Activated CD4-positive, alpha-beta T cell treated with anti-CD3 and anti-CD28 coated beads for 1 hour (primary cell): ENCODE measurements at places on chromosomes 4 and X.

GRCh38 chrX:17735406-17735805 lies 1.9 kb upstream of the SCML1 start:
- no peak for DNase-seq

GRCh38 chr4:159178979-159179969 lies 76.4 kb downstream of the RAPGEF2 start:
- no peak for DNase-seq

GRCh38 chr4:38040619-38041018 lies 80.4 kb downstream of the PTTG2 start:
- no peak for DNase-seq

DNA sequence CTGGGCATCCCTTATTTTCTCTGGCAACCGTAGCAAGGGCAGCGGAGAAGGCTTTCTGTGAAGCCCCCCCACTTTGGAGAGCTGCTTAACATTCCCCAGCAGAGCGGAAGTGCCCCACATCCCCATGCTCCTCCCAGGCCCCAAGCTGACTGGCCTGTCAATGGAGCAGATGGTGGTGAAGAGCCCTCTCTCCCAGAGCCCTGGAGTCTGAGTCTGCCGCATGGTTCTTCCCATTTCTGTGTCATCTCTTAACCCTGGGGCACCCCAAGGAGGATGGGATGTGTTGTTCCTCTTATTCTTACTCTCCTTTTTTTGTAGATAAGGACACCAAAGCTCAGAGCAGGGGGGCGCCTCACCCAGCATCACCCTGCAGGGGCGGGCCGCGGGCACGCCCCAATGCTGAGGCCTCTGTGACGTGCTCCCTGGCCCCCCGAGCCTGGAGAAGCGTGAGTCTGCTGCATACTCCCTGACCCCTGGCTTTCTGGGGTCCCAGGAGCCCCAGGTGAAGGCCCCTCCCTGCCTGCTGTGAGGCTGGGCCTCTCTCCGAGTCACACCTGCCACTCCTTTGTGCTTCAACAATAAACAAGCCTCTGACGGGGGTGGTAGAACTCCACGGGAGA lies 35.9 kb downstream of the ADRA2C start:
- DNase-seq, result no peak

GRCh38 chrX:40108162-40108958 lies 10.6 kb upstream of the BCOR start:
- no peak for DNase-seq

DNA sequence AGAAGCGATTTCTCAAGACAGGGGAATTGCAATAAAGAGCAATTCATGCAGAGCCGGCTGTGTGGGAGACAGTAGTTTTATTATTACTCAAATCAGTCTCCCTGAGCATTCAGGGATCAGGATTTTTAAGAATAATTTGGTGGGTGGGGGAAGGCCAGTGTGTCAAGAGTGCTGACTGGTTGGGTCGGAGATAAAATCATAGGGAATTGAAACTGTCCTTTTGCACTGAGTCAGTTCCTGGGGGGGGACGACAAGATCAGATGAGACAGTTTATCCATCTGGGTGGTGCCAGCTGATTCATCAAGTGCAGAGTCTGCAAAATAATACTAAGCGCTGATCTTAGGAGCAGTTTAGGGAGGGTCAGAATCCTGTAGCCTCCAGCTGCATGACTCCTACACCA lies 502.4 kb downstream of the NLGN4X start:
- no peak for DNase-seq

DNA sequence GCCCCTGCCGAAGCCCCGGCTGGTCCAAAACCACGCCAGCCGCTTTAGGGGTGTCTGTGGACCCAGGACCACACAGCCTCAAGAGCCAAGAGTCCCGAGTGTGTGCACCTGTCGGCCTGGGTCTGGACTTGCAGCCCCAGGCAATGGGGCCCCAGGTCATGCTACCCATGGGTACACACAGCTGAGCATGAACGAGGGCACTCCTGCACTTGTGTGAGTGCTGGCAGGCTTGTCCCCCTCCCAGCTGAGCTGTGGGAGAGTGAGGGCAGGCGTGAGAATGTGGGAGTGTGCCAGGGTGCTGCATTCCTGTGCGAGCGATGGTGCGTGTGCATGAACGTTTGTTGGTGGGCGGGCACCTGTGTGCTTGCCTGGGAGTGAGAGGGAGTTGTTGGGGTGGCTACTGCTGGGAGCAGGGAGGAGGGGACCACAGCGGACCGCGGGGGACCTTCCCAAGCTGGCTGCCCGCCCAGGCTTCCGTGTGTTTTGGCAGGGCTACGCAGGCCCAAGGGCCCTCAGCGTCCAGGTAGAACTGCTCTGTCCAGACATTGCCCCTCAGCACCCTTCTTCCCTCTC lies 30.8 kb downstream of the BLOC1S4 start:
- DNase-seq, result no peak

DNA sequence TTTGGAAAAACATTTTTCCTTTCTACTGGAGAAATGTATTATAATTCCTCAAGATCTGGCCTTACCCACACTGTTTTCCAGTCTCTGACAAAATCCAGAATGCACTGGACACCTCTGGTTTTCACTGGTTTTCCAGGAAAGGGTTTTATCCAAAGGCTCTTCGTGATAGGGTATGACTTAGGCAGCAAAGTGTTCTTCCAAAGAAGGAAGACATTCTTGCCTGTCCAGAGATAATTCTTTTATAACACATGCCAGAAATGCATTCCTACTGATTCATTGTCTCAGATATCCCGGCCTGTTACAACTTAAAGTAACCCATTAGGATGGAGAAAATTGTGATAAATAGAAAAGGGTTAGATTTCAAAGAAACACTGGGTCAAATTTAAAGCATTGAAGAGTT lies 2343.1 kb downstream of the PCDH7 start:
- DNase-seq, result no peak

GRCh38 chr4:6674500-6675149 lies 19.1 kb upstream of the S100P start:
- DNase-seq, result peak; percentile 53
